ENCODE measurements at places on chromosomes 12 and 14.

DNA sequence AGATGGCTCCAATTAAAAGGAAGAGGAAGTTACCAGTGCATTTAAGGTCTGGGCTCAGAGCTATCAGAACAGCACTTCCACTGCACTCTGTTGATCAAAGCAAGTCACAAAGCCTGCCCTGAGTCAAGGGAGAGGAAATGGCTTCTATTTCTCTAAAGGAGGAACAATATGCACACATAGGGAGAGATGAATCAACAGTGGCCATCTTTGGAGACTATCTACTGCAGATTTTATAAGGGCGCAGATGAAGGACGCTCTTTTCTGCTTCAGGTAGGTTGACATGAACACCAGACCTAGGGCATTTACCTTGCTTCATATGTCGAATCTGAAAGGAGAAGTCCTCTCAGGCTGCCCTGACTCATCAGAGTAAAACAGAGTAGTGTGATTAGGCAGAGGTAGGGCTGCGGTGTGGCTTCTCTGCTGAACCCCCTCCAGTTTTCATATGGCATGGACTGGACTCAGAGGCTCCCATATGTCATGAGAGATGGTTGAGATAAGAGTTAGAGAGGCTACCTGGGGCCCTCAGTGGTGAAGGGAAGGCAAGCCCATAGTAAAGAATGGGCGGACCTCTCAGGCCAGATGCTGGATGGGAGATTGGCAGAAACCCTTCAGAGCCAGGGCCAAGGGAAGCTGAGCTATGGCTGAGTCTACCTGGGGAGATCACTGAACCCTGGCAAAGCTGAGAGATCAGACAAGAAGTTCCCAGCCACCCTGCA is 84.4 kb downstream of the ARF6 start:
- DNase-seq, result no peak

DNA sequence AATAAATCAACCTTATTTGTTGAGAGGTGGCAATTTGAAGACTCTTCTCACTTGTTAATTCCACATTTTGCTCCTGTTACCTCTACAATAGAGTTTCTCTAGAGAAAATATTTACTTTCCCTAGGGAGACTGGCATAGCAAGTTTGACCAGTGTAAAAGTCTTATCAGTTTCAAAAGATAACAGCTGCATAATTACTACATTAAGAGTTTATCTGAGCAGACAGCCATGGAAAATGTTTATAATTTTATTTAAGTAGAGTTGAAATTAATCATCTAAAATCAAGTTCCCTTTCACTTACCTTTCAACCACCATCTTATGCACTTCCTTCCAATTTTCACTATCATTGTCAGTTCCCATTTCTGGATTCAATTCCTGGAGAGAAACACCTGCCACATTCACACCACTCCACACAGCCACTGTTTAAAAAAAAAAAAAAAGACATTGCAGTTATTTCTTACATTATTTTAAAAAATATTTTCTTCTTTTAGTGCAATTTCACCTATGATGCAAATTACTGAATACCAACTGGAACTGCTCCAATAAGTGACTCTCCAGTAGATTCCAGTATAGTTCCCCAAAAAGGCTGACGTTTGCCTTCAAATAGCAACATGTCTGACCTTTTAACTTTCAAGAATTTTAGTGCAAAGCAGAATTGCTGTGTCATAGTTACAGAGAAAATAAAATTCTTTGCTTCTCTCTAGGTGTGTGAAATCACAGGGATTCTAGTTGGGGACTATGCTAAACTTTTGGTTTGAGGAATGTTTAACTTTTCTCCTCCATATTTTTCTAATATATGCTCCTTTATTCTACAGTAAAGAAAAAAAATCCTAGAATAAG is 19.4 kb downstream of the LDHB start:
- DNase-seq, result no peak

DNA sequence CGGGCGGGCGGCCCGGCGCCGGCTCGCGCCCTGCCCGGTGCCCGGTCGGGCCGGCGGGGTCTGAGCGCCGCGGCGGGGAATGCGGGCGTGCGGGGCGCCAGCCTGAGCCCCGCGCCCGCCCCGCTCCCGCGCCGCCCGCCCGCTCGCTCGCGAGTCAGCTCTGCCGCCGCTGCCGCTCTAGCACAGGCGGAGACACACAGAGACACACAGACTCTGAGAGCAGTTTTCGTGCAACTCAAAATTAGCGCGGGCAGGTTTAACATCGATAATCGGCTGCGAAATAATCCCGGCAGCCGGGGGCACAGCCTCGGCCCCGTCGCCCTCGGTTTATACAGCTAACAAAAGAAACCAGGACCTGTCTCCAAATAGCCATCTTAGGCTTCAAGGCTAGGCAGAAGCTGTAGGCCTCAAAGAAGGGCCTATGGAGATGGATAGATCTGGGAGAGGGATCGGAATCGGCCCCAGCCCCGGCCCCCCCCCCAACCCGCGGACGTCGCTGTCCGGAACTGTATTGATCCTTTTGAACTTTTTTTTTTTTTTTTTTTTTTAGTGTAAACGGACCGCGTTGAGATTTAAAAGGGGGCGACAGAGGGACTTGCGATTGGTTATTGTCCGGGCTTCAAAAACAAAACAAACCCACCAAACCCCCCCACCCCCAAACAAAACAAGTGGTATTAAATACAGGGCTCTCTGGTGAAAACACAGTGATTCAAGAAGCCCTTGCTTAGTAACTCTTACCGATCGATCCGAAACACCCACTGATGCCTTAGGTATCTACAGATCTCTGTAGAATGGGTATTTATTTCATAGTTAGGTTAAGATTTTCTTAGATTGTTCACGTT is 1.1 kb downstream of the ARID2 start:
- DNase-seq, result peak; percentile 40

DNA sequence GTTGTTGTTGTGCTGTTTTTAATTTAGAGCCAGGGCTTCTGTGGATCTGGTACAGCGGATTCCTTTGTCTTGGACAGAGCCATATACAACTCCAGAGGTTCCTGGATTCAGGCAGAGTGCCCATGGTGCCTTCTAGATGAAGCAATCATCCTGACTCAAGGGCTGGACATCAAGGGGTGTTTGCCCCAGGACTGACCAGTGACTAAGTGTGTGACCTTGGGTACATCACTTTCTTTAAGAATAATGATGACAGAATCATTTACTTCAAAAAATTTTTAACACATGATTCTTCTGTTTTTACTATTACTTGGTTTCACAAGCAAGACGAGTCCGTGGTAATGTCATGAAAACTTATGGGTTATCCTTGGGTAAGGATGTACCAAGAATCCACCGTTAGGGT is 397.3 kb downstream of the ZFP36L1 start:
- DNase-seq, result no peak

- no peak for DNase-seq
Observed at GRCh38 chr12:113049976-113050742, 6.4 kb upstream of the DTX1 start.

DNA sequence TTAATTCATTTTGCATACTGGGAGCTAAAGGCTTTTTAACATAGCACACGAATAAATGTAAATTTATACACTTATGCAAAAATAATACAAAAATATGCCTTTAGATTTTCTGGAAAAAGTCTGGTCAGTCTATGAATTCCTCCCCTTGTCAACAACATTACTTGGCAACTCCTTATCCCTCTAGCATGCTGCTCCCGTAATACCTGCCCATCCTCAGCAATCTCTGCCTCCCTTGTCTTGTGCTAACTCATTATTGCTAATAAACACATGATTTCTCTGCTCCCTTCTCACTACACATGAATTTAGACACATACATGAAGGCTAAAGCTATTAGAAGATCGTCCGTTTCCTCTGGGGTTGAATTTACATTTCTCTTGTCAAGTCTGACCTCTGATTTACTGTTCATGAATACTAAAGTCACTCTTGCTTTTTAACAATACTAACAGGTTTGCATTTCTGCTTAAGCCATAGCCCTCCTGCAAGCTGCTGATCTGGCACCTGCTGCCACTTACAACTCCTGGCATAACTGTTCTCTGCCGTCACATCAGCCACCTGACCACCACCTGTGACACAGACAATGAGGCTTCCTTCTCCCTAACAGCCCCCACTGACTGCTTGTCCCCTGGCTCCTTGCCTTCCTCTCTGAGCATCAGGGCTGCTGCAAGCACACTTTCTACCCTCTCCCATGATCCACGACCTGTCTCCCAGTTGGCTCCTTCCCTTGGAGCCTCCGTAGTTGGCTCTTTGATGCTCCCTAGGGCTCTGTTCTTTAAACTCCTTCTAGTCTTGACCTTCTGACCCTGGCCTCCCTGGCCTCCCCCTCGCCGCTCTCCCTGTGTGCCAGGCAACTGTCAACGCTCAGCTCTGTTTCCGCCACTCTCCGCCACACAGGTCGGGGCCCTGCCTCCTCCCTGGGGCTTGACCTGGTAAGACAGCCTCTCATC is 177.6 kb downstream of the CALM1 start:
- no peak for DNase-seq

DNA sequence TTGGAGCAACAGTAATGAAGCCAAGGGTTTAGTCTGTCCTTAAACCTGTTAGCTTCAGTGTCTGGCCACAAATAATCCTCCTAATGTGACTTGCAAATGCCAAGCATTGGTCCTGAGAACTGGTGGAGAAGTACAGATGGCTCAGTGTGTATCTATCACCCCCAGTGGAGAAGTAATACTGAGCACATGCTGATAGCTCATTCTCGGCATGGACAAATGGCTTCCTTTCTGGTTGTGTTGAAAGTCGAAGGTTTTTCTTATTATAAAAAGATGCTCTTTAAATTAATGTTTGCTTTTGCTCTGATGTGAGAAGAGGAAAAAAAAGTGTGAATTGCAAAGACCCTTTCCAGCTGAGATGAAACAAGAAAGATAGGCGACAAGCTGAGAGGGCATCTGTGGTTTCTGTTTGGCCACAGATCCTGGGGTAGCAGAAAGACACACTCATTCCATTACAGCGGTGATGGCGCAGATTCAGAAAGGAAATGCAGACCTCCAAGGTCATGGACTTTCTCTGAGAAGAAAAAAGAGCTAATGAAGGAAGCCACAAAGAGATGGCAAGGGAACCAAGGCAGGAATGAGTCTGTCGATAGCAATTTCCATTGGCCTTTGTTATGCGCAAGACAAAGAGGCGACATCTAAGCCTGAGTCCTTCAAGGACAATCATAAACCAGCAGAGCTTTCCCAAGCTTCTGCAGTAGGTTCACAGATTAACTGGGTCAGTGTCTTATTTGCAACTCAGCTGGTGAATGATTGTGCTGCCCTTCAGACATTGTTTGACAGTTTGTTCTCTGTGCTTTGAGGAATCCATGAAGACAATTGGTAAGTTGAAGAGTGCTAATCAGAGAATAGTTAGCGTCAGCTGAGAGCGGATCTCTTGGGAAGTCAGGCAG is 155.5 kb upstream of the RGS6 start:
- no peak for DNase-seq

DNA sequence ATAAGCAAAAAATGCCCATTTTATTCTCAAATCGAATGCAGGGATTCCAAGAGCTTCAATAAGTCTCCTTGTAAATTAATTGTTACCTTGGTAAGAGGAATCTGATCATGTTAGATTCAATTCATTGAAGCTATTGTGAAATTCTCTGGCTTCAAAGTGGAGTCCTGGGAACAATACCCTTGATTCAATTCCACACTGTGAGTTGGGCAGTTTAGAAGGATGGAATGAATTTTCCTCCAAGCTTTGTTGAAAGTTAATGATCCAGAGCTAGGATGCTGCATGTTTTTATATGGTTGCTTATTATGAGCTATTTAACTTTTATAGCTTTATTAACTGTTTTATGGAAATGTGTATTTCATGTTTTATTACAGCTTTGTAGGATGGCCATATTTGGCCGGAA is 89.9 kb upstream of the IGF1 start:
- DNase-seq, result no peak

DNA sequence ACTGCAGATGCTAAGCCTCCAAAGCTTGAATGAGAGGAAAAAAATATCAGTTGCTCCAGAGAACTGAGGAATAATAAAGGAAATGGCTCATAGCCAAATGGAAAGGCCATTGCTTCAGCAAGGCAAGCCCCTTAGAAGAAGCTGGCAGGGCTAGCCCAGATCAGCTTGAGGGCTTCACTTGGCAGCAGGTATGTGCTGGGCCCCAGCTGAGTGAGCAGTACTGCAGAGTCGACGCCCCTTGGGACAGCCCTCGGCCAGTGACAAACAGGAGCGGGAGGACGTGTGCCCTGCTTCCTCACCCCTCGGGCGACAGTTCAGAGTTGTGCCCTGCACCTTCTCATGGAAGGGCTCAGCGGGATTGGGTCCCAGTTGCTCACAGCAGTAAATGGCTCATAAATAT is 1031.2 kb upstream of the TMEM132C start:
- DNase-seq, result no peak

DNA sequence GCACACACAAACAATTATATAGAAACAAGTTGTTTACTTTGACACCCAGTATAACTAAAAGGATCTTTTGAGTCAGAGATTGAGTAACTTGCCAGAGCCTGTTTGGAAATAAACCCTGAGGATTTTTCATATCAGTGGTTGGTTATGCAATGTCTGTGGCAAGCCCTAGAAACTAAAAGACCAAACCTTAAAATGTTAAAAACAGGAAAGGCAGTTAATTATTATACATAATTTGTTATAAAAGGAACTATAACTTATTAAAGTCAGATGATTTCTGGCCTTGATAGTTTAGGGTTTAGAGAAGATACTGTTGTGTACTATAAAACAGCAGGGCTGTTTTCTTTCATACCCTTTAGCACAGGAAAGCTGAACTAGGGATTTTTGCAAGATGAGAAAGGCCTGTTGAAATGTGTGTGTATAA is 44.1 kb downstream of the PSEN1 start:
- DNase-seq, result no peak

- no peak for DNase-seq
Observed at GRCh38 chr14:24366413-24366720, 1.6 kb upstream of the NFATC4 start.

DNA sequence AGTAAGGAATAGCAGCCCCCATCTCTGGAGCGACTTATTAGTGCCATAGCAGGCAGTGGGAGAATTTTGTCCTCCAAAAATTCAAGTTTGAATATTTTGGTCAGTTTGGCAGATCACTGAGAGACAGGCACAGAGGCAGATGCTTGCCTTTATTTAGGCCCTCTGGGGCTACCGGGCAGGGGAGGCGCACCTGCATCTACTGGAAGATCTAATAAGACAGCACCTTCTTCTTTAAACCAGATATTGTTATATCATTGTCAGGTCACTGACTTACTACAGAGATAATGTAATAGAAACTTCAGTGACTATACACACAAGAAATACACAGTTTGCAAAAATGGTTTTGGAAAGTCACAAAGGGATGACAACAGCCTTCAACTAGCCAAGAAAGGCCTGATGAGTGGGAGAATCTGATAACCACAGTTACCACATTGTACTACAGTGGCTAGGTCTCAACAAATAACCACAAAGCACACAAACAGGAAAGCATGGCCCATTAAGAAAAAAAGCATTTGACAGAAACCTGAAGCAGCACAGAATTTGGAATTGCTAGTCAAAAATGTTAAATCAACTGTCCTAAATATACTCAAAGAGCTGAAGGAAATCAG is 56.8 kb downstream of the CDK17 start:
- no peak for DNase-seq

- DNase-seq, result no peak
Observed at GRCh38 chr12:129325566-129325965, 472.3 kb downstream of the GLT1D1 start.
